ENCODE measurements at places on chromosomes 6 and 20.

DNA sequence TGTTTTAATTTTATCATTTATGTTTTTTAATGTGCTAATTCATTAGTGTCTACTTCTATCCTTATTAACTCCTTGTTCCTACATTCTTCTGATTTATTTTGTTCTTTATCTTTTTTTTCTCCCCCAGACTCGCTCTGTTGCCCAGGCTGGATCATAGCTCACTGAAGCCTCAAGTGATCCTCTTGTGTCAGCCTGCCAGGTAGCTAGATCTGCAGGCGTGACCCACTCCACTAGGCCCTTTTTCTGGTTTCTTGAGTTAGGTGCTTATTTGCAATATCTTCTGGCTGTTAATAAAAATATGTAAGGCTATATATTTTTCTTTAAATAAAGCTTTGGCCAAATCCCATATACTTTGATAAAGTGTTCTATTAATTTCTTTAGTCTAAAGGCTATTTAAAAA is 2.8 kb downstream of the TAF11 start:
- no peak for DNase-seq

GRCh38 chr6:4463236-4463635 is 313.0 kb upstream of the CDYL start:
- DNase-seq, result no peak

GRCh38 chr6:148704400-148705246 is 42.2 kb upstream of the UST start:
- DNase-seq, result no peak

DNA sequence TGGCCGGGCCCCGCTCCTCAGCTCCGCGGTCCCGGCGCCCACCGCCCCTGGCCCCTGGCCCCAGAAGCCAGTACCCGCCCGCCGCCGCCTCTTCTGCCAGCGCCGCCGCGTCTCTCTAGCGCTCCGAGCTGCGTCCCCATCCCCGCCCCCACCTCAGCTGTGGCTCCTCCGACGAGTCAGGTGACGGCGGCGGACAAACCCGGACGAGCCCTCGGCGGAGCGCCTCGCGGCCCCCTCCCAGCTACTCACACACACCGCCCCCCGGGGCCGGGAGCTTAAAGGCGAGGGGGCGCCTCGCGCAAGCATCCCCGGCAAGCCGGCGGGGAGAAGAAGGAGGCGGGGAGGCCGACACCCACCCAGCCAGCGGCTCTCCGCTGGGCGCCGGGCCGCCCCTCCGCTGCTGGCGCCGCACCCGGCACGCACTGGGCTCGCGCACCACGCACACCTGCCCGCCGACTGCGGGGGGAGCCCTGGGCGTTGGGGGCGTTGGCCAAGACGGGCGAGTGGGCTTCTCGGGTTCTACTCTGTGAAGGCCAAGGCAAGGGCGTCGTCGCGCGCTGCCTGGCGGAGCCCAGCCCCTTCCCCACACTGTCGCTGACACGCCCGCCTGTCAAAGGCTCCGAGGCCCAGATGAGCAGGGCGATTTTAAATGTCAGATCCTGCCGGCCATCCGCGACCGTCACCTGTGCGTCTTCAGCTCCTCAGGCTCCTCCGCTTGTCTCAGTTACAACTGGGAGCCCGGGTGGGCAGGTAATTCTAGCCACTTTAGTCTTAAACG is at the start of gene SNAP91:
TSS of gene SNAP91 (minus strand) at position 132 of the 778 bp plus-strand sequence. CDS start 1,174 bp downstream, outside the sequence.
- peak; percentile 66 for DNase-seq

GRCh38 chr20:48731536-48731935 is 96.3 kb downstream of the PREX1 start:
- no peak for DNase-seq

GRCh38 chr6:88870717-88871330 is 92.6 kb downstream of the RNGTT start:
- DNase-seq, result no peak

DNA sequence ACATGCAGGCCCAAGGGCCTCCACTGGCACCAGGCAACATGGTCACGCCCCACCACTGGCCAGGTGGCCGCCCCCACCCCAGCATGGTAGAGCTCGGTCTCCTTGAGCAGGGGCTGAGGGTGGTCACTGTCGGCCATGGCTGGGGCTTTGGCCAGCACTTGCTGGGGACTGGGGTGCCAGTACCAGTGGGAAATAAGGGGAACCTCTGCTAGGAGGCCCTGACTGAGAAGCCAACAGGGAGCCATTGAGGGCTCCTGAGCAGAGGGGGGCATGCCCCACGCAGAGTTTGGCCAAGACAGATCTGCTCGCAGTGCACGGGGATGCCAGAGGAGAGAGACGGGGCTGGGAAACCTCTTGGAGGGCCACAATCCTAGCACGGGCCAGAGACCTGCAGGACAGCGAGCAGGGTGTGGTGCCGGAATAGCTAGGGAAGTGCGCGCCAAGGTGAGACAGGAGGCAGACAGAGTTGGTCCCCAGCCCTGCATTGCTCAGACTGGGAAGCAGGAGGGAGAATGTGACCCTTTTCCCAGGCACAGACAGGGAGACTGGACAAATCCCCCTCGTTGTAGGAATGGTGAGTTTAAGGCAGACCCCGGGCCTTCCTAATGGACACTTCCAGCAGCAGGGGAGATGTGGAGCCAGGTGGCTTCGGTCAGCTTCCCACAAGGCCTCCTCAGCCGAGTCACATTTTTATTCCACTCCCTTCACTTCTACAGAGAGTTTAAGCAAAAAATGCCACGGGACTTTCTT is 179.0 kb upstream of the CST7 start:
- DNase-seq, result no peak

DNA sequence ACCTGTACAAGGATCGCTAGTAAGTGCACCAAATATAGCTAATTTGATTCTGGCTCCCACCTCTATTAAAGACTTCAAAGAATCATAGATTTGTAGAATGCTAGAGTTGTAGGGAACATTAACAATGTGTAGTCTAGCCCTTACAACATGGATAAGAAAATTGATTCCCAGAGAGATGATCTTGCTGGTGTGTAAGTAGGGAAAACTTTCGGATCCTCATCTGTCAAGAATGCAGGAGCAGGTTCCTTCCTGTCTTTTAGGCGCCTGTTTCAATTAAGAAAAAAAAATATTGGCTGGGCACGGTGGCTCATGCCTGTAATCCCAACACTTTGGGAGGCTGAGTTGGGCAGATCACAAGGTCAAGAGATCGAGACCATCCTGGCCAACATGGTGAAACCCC is 12.3 kb upstream of the RNF39 start:
- no peak for DNase-seq

DNA sequence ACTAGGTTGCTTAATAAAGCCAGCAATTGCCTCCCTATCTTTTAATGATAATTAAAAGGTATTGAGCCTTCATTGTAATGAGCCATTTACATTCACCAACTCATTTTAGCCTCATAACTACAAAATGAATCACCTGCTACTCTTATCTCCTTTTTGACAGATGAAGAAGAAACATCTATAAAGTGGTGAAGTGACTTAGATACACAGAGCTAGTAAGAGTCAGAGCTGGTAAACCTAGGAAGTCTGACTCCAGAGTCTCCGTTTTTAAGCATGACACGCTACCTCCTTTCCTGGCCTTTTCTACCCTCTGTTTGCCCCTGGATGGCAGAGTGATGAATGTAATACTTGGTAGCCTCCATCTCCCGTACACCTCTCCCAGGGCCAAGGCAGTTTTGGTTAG is 93.5 kb downstream of the SPTLC3 start:
- DNase-seq, result no peak

GRCh38 chr6:11475016-11475415 is 62.5 kb upstream of the TMEM170B start:
- DNase-seq, result no peak

GRCh38 chr6:146955570-146955969 is 248.6 kb upstream of the STXBP5 start:
- DNase-seq, result no peak

DNA sequence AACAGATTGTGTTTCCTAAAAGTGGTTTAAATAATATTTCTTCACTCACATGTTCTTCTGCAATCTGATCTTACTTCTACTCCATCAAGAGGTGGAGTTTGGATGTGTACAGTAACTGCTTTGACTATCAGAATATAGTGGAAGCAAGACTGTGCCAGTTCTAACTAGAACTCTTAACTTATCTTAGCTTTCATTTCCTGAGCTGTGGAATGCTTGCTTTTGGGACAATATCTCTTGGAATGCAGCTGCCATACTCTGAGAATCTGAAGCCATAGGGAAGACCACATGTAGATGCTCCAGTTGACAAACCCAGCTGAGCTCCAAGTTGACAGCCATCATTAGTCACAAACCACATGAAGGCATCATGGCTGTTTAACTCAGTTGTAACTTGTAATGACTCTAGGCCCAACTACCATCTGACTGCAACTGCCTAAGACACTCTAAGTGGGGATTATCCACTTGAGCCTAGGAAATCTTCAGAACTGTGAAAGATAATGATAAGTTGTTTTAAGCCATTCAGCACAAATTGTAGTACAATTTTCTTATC is 40.8 kb upstream of the MAN1A1 start:
- DNase-seq, result no peak

DNA sequence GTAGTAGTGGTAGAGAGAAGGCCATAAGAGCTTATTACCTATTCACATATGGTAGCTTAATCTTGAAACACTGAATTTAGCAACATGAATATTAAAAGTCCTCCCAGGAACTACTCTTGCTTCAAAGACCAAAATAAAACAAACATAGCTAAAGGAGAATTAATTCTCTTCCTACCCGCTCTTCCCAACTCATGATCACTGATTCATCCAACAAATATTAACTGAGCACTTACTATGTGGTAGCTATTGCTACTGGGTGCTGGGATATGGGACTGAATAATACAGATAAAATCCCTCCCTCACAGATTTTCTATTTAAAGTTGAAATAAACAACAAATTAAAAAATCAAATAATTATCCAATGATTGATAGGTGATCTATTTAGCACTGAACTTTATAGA is 287.1 kb downstream of the BTBD9 start:
- no peak for DNase-seq

DNA sequence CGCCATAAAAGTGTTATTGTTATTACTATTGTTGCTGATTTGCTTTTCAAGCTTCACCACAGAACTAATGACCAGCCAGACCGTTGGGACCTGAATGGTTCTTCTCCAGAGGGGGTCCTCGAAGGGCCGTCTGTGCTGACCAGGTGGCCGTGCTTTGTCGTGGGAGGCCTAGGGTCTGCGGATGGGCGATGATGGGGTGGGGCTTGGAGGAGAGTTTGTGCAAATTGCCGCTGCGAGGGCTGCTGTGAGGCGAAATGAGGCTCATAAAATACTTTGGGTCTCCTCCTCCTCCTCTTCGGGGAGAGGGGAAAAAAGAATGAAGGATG is 6.0 kb upstream of the ZBTB22 start:
- no peak for DNase-seq

DNA sequence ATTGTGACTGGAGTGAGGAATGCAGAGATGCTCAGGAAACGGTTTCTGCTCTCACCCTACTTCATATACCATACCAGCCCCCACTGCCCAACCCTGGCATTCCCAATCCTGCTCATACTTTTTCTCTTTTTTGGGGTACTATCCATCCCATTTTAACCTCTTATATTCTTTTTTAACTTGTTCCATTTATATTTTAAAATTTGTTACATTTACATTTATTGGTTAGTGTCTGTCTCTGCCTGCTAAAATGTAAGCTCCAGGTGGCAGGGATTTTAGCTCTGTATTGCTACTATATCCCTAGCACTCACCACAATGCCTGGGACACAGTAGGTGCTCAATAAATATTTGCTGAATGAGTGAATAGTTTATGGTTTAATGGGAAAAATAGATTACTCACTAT is 8.1 kb downstream of the FERMT1 start:
- DNase-seq, result no peak

- no peak for DNase-seq
Observed at GRCh38 chr6:5335020-5335419, 73.7 kb downstream of the FARS2 start.

GRCh38 chr6:136012198-136012887 is 160.8 kb downstream of the PDE7B start:
- DNase-seq, result no peak

GRCh38 chr20:61347443-61347842 is 95.4 kb downstream of the CDH4 start:
- DNase-seq, result no peak

GRCh38 chr6:157684620-157685299 is 138.3 kb upstream of the SNX9 start:
- DNase-seq, result no peak

GRCh38 chr6:164107297-164107995 is 692.9 kb downstream of the QKI start:
- no peak for DNase-seq

DNA sequence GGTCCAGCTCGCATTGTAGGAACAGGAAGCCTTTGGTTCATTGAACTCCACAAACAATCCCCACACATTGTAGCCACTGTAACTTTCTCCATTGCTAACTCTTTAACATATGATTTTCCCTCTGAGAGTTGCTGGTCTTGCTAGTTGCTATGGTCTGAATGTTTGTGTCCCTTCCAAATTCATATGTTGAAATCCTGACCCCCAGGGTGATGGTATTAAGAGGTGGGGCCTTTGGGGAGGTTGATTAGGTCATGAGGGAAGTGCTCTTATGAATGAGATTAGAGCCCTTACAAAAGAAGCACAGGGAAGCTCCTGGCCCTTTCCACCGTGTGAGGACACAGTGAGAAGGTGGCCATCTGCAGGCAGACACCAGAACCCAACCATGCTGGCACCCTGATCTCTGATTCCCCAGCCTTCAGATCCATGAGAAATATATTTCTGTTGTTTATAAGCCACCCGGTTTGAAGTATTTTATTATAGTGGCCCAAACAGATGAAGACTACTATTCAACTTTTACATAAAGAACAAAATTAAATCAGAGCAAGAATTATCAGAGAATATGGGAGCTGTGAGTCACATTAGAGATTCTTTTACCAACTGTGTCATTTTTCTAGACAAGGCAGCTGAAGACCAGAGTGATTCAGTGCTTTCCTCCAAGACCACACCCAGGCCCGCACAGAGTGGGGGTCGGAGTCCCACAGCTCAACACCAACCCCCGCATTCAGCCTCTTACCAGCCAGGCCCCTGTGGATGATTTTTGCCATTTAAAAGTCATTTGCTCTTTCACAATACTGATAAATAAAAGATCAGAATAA is 143.0 kb downstream of the SAMD5 start:
- DNase-seq, result no peak

DNA sequence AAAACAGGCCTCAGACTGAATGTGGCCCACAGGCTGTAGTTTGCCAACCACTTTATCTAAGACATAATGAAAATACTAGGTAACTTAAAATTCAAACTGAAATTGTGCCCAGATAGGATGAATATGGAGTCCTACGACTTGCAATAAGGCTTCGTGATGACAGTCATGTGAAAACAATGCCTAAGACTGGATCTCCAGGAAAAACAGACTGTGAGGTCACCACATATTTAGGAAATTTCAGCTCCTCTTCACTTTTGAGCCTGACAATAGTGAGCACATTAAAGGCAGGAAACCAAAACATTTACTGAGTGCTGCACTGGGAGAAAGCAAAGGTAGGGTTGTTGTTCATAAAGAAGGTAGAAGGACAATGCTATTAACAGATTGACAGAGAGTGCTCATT is 50.0 kb downstream of the RTN4IP1 start:
- DNase-seq, result no peak

DNA sequence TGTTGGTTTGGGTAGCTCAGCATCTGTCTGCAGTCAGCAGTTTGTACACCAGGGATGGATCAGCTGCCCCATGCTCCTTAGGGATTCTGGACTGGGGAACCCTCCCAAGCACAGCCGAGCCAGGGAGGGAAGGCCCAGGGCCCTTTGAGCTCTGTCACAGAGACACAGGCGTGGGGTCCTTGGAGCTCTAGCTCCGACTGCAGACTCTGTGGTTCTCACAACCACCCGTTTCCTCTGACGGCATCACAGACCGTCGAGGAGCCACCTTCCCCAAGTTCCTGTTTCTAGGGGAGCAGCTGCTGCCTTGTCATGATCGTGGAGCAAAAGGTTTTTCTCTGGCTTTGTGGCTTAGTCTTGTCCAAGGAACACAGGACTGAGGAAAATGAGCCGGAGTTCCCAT is at the start of gene SLA2:
TSS of gene SLA2 (minus strand) at position 199 of the 400 bp plus-strand sequence. CDS start 4,861 bp downstream, outside the sequence.
- no peak for DNase-seq

Measured in T1000 (cell line).